Stimulated activated naive B cell treated with anti-CD40 and anti-IgM and Interleukin-4, amounts not matched to agents 10 μg/mL and 1 μg/mL and 100 μg/mL, for 72 hours (primary cell): ENCODE measurements at places on chromosomes 12 and 14.

DNA sequence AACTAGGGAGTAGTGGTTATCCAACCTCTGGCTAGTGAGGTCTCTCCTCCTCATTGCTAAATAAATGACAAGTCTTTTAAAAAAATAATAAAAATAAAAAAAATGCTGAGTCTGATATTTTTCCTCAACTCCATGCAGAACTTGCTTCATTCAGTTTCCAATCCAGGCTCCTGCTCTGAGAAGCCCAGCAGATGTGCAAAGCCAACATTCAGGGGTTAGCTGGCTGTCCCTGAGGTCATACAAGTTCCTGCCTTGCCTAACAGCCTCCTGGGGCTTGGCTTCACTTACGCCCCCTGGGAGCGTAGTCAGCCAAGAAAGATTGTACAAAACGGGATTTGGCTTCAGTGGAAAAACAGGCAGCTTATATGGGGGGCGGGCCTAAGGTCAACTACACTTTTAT is 23.3 kb downstream of the RTRAF start:
- no peak overlapping the region for H3K27ac ChIP-seq
- peaks cover 38% of the 10 kb centered on the region for H3K36me3 ChIP-seq
- no peak overlapping the region for H3K4me3 ChIP-seq
- H3K27me3 ChIP-seq, result peaks cover 11% of the 10 kb centered on the region

DNA sequence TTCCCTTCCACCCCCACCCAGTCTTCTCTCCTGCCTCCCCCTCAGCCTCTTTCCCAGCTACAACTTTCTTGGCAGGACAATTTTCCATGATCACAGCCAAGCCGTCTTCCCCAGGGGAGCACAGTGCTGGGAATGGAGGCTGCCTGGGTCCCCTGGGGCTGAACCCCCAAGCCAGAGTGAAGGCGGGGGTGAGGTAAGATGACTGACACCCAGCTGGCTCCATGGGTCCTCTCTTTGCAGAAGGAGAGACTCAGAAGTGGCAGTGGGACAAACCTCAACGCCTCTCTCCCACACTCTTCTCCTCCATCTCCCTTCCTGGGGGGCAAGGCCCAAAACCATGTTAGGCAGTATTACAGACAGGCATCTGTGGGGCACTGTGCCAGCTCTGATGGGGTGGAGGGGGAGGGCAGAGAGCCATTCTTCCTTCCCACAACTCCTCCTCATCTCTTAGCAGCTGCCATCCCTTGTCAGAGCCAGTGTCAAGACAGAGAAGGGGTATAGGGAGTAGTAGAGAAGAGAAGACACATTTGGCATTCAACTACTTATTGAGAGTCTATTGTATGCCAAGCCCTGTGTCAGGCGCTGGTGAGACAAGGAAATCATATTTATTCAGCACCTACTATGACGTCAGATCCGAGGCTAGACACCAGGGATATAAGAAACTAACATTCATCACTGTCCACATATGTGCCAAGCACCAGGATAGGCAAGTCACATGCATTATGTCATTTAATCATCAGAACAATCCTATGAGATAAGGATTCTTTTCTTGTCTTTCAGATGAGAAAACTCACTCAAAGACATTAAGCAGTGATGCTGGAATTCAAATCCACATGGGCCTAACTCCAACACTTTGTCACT is 3.6 kb downstream of the ITGA7 start:
- no peak overlapping the region for H3K4me3 ChIP-seq
- peaks cover 20% of the 10 kb centered on the region for H3K4me1 ChIP-seq
- no peaks in the 10 kb centered on the region for H3K36me3 ChIP-seq
- DNase-seq, result no peak
- peaks cover 16% of the 10 kb centered on the region for H3K27me3 ChIP-seq

DNA sequence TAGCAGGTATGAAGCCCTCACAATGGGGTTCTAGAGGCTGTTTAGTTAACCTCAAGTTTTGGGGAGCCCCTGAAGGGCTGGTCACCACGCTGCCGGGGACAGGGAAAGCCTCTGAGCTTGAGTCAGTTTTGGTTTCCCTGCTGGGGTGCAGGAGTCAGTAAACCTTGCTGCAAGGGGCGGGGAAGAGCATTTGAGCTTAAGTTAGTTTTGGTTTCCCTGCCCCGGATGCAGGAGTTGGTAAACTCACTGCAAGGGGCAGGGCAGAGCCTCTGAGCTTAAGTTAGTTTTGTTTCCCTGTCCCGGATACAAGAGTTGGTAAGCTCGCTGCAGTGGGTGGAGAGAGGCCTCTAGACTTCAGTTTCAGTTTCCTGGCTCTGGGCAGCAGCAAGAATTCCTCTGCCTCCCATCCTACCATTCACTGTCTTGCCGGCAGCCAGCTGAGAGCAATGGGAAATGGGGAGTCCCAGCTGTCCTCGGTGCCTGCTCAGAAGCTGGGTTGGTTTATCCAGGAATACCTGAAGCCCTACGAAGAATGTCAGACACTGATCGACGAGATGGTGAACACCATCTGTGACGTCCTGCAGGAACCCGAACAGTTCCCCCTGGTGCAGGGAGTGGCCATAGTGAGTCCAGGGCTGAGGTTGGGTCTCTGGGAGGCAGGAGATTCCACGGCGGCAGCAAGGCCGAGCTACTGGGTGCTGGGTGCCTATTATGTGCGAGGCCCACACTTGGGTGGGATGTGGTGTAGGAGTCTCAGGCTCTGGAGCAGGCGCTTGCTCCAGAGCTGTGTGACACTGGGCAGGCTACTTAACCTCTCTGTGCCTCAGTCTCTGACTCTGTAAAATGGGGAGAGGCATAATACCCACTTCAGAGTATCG is at the start of gene OAS2:
OAS2 (plus strand) TSS at position 357 of the 878 bp plus-strand sequence; CDS start at position 447, 90 bp downstream.
- H3K27me3 ChIP-seq, result no peaks in the 10 kb centered on the region
- H3K4me3 ChIP-seq, result peak within 1 kb of the TSS; percentile 98
- H3K36me3 ChIP-seq, result peaks cover 24% of the 10 kb centered on the region
- peak; percentile 74 for DNase-seq
- peak within 1 kb of the TSS; percentile 99 for H3K27ac ChIP-seq

DNA sequence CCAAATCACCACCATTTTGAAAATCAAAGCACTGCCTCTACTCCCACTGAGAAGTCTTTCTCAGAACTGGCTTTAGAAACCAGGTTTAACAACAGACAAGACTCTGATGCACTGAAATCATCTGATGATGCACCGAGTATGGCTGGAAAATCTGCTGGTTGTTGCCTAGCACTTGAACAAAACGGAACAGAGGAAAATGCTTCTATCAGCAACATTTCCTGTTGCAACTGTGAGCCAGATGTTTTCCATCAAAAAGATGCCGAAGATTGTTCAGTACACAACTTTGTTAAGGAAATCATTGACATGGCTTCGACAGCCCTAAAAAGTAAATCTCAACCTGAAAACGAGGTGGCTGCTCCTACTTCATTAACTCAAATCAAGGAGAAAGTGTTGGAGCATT is 115.0 kb upstream of the NPAS3 start:
- H3K4me3 ChIP-seq, result no peak overlapping the region
- peaks cover 2% of the 10 kb centered on the region for H3K36me3 ChIP-seq
- no peak overlapping the region for H3K27ac ChIP-seq
- no peaks in the 10 kb centered on the region for H3K4me1 ChIP-seq

DNA sequence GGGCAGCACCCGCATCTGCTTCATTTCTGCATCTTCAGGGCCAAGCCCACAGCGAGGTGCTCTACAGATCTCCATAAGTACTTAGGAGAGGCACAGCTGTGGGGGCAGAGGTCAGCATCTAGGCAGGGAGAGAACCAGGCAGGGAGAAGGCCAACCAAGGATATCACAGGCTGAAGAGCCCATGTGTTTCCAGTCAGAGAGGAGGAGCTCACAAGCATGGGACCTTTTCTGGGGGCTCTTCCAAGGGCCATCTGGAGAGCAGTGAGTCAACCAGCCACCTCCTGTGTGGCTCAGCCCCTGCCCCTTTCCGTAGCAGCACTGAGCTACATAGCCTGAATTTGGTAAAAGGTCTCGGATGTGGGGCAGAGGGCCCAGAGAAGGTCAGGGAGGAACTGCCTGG is 78.5 kb downstream of the ARL6IP4 start:
- H3K36me3 ChIP-seq, result peaks cover 4% of the 10 kb centered on the region
- H3K27me3 ChIP-seq, result no peaks in the 10 kb centered on the region
- DNase-seq, result no peak
- H3K4me1 ChIP-seq, result peaks cover 83% of the 10 kb centered on the region
- no peak overlapping the region for H3K4me3 ChIP-seq
- H3K27ac ChIP-seq, result no peak overlapping the region

DNA sequence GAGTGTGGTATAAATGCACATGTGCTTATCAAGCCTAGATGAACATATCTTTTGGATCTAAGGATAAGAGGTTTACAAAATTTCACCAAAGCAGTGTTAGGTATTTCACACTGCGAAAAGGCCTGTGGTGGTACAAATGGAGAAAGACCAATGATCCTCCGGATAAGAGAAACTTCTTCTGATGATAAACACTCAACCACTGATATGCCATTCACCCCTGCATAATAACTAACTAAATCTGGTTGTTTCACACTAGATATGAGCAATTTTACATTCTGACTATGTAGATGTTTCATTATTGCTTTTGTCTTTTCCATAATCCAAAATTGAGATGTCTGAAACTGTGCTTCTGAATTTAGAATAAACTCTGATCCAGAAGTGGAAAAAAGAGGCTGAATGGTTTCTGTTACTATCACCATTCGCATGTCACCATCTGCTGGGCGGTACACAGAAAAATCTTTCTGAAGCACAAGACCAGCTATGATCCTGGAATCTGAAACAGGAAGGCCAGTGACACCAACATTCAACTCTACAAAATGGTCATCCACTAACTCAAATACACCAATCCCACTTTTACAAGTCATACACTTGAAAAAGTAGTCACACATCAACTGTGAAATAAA is 1.3 kb downstream of the BBS10 start:
- H3K27me3 ChIP-seq, result no peaks in the 10 kb centered on the region
- peak overlapping the region; percentile 96 for H3K27ac ChIP-seq
- peaks cover 22% of the 10 kb centered on the region for H3K4me1 ChIP-seq
- H3K4me3 ChIP-seq, result peak overlapping the region; percentile 92

GRCh38 chr12:29676676-29677075 is 107.1 kb downstream of the TMTC1 start:
- no peak for DNase-seq
- no peak overlapping the region for H3K4me3 ChIP-seq
- H3K27me3 ChIP-seq, result no peaks in the 10 kb centered on the region
- H3K36me3 ChIP-seq, result no peaks in the 10 kb centered on the region

- H3K27me3 ChIP-seq, result peaks cover 24% of the 10 kb centered on the region
- H3K27ac ChIP-seq, result no peak overlapping the region
- H3K4me3 ChIP-seq, result no peak overlapping the region
- H3K36me3 ChIP-seq, result no peaks in the 10 kb centered on the region
- H3K4me1 ChIP-seq, result no peaks in the 10 kb centered on the region
Measured at GRCh38 chr14:69960296-69960695, 81.1 kb downstream of the SMOC1 start.

DNA sequence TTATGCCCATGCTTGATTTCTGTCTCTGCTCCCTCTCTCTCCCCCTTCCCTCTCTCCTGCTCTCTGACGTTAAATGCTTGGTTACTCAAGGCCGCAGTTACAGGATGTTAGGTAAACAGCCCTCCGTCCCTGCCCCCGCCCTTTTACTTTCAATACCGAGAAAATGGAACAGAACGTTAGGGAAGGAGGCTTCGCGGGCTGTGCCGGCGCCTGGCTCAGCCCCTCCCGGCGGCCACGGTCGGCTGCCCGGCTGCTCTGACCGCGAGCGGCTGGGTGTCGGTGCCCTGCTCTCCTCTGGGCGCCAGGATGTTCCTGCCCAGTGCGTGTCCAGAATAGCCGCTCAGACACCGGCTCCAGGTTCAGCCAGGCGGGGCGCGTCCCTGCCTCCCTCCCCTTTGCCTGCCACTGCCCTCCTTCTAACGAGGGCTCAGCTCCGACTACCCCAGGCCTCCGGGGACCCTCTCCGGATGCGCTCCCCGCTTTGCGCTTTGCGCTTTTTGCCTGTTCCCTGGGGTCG is 166.1 kb downstream of the ADCK1 start:
- peaks cover 2% of the 10 kb centered on the region for H3K4me1 ChIP-seq
- H3K27ac ChIP-seq, result no peak overlapping the region
- peak; percentile 7 for DNase-seq
- peak overlapping the region; percentile 62 for H3K4me3 ChIP-seq

GRCh38 chr14:69877492-69877891 is 1.7 kb upstream of the SMOC1 start:
- no peak overlapping the region for H3K27ac ChIP-seq
- no peak for DNase-seq
- peaks cover 2% of the 10 kb centered on the region for H3K4me1 ChIP-seq
- H3K4me3 ChIP-seq, result no peak overlapping the region
- peaks cover 43% of the 10 kb centered on the region for H3K27me3 ChIP-seq
